GM13976 (cell line): ENCODE measurements at places on chromosomes 7 and 10.

DNA sequence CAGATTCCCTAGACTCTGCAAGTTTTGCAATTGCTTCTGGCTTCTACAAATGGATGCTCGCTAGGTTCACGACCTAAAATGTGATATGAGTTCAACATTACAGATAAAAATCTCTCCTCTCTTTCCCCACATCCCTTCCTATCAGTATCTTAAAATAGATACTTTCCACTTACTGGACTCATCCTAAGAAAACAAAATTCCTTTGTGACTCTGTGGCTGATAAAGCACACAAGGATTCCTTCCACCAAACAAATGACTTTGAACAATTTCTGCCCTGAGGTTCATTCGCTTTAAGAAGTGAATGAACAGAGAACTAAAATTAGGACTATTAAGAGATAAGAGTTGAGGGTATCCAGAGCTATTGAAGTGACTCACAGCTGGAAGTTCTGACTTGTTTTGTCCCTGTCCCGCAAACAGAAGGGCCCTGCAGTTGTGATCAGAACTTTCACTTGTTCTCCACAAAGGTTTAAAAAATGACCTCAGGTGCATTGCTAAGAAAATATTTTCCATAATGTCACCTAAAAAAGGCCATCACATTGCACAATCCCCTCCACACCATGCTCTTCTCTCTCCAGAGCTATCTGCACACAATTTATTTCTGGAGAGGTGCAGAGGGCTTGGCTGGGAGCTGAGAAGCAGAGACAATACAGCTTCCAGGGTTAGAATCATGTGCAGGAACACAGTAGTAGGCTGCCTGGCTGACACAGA, 96.1 kb downstream of the PIP4K2A start:
- no peak for DNase-seq

GRCh38 chr10:78332012-78332411, 298.3 kb downstream of the RPS24 start:
- DNase-seq: no peak

DNA sequence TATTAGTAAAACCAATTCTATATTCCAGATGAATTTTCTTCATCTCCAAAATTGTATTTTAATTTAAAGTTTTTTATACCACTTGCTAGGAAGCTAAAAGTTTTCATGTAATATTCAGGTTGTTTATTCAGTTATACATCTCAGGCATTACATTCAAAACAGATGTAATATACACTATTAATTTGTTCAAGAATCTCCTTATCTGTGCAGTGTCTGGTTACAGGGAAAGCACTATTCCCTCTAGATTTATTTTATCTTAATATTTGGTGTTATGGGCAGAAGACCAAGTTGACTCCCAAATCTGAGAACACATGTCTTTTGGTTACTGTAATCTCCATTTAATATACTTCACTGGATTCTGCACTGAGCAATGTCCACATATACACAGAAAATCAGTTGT, 953.4 kb downstream of the ANKRD7 start:
- DNase-seq: no peak

- no peak for DNase-seq
These were observed 69.7 kb downstream of the GSAP start for GRCh38 chr7:77346441-77346840.

GRCh38 chr7:97026715-97027426, 2.2 kb upstream of the DLX5 start:
- no peak for DNase-seq

- DNase-seq: no peak
These were observed 523.3 kb downstream of the KCNMA1 start for GRCh38 chr10:77114181-77114821.

GRCh38 chr7:151515276-151515565, 4.5 kb downstream of the RHEB start:
- no peak for DNase-seq

- no peak for DNase-seq
These were observed 2.6 kb downstream of the CPED1 start for GRCh38 chr7:120991161-120991560.

GRCh38 chr10:120423431-120424197, 33.4 kb upstream of the PLPP4 start:
- peak; percentile 57 for DNase-seq

DNA sequence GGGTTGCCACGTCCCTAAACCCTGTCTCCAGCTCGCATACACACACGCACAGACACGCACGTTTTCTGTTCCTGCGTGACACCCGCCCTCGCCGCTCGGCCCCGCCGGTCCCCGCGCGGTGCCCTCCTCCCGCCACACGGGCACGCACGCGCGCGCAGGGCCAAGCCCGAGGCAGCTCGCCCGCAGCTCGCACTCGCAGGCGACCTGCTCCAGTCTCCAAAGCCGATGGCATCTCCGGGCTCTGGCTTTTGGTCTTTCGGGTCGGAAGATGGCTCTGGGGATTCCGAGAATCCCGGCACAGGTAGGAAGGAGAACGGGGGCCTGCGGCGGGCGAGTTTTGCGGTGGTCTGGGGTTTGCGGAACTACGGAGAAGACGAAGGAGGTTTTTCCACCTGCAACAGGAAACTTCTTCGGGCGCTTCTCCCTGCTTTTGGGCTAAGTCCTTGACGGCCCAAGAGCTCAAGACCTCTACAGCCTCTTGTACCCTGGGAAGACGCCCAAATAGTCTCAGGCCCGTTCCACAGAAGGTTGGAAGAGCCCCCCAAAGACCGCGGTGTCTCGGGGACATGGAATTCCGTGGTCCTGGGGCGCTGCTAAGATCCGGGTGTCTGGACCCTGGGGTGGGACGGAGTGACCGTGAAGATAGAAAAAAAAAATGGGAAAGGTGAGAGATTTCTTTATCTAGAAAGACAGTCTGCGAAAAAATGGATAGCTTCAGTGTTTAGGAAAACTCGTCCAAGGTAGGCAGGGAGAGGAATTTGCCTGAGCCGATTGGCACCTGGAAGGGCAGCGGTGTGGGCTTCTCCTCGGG, at the start of gene GAD2:
GAD2 (plus strand) TSS at position 190 of the 811 bp plus-strand sequence; CDS start at position 226, 36 bp downstream.
- peak; percentile 24 for DNase-seq

DNA sequence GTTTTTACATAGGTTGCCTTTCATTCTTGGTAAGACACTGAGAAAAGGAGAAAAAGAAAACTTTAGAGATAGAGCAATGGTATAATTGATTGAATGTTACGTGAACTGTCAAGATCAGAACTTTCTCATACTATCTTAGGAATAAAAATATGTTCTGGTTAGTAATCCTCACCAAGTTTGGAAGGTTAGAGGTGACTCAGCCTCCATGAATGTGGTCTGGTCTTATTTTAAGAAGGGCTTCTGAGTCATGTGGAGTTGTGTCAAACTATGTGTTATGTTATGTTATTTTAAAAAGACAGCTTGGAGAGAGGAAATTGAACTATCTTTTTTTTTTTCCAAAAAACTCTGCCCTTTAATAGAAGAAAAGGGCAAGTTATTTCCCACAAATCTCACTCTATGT, 458.6 kb upstream of the KLF6 start:
- DNase-seq: no peak

DNA sequence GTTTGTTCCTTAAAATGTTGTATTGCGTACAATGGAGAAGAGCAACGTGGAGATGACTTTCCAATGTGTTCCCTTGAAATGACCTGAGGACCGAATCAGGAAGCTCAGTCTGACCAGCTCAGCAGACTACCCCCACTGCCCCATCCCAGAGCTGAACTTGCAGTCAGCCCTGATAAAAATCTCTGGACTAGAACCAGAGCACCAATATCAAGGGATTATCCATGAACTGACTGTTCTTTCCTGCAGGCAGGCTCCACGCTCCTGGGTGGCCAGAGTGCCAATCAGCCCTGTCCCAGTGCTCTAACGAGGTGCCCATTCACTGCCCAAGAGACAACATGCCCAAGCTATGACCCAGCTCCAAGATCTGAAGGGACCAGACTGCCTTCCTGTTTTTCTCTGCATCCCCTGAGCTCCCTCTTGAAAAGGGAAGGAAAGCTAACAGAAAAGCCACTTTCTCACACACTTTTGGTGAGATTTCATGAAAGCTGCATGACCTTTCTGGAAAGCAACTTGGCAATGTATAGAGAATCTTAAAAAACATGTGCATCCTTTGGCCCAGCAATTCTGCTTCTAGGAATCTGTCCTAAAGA, 130.2 kb downstream of the KCNMA1 start:
- no peak for DNase-seq

DNA sequence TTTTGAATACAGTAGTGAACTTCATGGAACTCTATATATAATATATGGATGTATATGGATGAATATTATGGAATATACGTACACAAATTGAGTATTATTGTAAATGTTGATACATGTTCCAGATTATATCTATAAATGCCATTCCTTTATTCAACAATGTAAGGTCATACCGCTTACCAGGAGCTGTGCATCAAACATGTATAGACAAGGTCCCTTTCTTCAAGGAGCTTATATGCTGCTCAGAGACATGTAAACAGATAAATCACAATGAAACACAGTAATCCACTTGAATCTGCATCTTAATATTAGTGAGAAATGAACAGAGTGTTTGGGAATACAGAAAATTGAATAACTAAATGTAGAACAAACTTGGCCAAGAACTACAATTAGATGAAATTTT, 898 bp upstream of the SEM1 start:
- DNase-seq: no peak

DNA sequence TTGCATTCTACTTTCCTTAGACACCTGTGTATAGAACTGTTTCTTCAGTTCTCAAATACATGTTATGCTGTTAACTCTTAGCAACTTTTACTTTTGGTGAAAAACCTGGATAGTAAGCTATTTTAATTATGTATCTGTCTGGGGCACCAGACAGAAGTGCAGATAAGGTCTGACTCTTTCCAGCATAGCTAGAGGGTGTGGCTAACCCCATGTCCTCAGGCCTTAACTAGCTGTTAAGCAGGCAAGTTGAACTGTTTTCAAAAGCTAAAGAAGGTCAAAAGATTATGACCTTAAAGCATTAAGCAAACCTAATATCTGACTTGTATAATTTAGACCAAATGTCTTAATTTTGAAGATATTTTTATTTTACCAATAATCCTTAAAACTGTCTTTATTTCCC, 45.1 kb upstream of the INHBA start:
- no peak for DNase-seq

- DNase-seq: no peak
These were observed 140.9 kb downstream of the PLPP4 start for GRCh38 chr10:120597902-120598301.

DNA sequence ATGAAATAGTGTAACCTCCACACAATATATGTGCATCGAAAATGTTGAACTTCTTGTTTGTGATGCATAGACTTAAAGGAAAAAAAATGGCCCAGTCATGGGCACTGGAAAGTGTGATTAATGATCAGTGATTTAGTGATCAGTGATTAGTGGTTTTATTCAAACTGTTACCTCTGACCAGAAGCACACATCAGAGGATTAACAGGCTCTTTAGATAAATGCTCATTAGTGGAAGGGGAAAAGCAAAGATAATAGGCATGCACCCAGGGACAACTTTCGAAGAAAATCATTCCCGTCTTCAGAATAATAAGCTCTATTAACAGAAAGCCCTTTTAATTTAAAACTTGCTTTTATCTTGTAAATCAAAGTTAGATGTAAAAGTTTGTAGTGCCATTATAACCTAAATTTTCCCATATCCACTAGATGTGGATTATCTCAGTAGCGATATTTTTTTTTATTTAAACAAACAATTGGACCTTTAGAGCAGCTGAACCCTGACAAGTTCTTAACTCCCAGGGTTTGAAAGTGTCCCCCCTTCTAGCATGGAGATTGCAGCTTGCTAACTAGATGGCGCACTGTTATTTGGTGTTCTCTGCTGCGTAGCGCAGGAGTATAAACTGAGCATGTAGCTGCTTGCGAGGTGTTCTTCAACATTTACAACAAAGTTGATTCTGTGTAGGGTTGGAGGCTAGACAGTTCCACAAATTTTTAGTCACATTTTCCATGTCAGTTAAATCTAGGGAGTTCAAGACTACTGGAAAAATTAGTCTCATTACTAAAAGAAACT, at the start of gene CREB5:
CREB5 (plus strand) TSS at position 643 of the 787 bp plus-strand sequence. CDS start 397 bp downstream, outside the sequence.
- DNase-seq: no peak

GRCh38 chr7:77542409-77542808, 5.3 kb downstream of the PTPN12 start:
- no peak for DNase-seq

GRCh38 chr7:129188372-129188891, at the start of gene SMO:
TSS of gene SMO (plus strand) at chr7:129188633. CDS start at chr7:129189152, 519 bp downstream.
- DNase-seq: peak; percentile 79

- DNase-seq: peak; percentile 90
These were observed 5.1 kb upstream of the MYL7 start for GRCh38 chr7:44145969-44146911.

DNA sequence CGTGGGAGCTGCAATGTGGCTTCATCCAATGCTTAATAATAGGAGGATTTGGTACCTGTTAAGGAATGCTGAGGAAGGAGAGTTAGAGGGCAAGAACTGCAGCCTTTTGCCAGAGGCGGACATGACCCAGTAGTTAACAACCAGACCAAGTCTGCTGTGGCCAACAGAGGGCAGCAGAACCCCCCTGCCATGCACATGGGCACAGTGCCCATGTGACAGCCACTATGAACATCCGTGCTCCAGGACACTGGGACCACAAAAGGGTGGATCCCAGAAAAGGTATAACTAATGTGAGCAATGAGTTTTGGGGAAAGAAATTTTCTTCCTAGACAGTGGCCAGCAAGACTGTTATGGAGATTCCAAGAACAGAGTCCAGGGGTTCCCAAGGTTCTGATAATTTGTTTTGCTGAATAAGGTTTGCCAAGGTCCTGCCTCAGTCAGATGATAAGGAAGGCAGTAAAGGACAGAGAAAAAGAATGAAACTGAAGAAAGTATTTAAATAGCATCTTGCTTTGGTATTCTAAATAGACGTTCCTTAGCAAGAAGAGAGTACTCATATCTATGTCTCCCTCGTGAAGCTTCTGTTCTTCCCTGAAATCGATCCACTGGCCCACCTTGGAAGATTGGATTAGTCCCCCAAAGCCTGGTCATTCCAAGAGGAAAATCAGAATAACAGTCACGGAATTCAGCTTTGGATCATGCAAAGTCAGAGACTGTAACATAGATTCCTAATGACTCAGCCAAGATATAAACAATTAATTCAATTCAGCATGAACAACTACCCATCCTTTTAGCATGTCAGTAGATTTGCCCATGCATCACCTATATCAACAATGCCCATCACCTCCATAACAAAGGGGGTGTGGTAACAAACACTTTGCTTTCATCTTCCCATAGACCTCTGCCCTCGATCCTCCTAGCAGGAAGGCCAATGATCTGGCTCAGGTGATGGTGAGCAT, 56.0 kb downstream of the LGI1 start:
- DNase-seq: peak; percentile 21

- DNase-seq: no peak
These were observed 13.9 kb downstream of the ATP6V1F start for GRCh38 chr7:128876586-128876977.

DNA sequence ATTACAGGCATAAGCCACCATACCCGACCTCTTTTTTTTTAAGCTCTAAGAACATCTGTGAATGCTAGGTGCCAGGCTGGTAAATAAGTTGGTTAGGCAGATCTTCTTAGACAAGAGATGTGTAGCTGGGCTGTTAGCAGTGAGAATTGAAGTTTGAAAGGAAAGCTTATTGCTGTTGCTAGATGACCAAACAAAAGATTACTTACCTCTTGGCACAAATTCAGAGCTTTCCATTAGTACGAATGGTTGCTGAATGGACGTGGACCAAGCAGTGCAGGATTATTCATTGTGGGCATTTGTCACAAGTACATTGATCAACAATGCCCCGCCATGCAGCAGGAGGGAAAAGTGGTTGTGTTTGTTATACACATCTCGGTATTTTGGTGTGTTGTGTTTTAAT, 131.2 kb downstream of the GFRA1 start:
- no peak for DNase-seq

- no peak for DNase-seq
These were observed 66.4 kb upstream of the SORCS1 start for GRCh38 chr10:107230887-107231286.

- no peak for DNase-seq
These were observed 117.9 kb downstream of the MTPAP start for GRCh38 chr10:30231071-30231652.
